ENCODE measurements at places on chromosomes 12 and 14.

DNA sequence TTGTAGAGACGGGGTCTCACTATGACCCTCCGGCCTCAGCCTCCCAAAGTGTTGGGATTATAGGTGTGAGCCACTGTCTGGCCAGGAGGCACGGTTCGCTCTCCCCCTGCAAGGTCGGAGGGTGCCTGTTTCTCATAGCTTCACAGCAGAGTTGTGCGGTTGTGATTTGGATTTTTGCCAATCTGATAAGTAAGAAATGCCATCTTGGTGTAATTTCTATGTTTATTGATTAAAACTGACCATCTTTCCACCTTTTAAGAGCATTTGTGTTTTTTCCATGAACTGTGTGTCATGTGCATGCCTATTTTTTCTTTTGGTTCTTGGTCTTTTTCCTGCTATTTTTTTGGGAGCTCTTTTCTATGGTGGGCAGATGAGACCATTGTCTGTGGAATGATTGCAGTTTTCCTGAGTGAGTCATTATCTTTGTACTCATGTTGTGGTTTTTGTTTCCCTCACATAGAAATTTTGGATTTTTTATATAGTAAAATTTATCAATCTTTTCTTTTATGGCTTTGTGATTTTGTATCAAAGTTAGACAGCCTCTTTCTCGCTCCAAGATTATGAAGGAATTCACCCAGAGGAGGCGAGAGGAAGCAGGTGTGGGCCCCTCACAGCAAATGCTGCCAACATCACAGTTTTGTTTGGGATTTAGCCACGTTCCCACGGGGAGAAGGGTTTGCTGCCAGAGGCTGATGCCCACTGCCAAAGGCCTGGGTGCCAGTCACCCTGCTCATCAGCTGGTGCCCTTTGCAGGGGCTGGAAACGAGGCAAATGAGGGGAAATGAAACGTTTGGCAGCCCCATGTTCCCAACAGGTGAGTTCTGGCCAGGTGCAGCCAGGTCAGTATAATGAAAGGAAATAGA lies 47.2 kb downstream of the RFX4 start:
- DNase-seq: no peak

DNA sequence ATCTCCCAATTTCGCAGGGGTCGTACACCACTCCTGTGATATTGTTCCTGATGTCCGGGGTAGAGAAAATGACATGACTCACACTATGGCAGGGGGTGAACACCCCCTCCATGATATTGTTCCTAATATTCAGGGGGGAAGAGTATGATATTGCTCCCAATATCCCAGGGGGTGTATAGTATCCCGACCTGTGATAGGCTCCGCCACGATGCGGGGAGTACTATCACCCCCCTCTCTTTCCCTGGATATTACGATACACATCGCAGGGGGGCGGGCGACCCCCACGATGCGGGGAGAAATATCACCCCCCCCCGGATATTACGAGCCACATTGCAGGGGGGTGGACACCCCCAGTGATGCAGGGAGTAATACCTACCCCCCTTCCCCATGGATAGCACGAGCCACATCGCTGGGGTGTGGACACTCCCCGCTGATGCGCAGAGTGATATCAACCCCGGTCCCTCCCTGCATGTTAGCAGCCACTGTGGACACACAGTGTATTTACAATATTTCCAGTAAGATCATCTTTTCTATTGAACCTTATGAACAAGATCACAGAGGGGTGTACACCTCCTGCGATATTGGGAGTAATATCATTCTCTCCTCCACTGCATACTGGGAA lies 17.7 kb downstream of the SMIM41 start:
- DNase-seq: no peak

GRCh38 chr12:46165191-46165590 lies 103.7 kb downstream of the SLC38A1 start:
- no peak for DNase-seq

DNA sequence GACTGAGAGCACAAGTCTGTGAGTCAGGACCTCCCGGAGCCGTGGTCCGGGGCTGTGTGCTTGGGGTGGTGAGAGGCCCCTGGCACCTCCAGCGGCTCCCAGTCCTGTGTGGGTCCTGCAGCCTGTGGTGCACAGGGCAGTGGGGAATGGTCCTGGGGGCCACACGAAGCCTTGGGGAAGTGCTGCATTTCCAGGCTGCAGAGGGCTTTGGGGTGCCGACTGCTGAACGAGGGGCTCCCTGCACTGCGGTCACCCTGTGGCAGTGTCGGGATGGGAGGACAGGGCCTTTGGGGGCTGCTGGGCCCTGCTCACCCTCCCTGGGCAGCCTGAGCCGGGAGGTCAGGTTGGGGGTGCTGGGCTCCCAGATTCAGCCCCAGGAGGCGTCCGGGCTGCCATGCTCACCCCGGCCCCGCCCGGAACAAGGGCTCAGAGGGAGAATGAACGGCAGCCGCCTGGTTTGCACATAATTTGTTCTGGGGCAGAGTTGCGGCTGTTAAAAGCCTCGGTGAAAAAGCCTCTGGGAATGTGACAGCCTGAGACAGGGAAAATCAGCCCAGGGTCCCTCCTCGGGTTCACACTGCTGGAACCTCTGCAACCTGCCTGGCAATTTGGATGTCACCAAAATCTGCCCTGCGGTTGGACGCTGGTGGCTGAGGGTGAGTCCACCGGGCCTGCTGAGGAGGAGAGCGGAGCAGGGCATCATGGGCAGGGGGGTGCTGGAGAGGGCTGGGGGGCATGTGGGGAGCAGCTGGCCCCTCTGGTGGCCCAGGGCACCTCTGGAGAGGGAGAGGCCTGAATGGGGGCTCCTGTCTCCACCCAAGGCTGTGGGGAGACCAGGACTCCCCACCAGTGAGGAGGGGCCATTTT lies 109.2 kb downstream of the KIF26A start:
- no peak for DNase-seq

- DNase-seq: no peak
These were observed 6.4 kb downstream of the STX2 start for GRCh38 chr12:130832561-130833209.

DNA sequence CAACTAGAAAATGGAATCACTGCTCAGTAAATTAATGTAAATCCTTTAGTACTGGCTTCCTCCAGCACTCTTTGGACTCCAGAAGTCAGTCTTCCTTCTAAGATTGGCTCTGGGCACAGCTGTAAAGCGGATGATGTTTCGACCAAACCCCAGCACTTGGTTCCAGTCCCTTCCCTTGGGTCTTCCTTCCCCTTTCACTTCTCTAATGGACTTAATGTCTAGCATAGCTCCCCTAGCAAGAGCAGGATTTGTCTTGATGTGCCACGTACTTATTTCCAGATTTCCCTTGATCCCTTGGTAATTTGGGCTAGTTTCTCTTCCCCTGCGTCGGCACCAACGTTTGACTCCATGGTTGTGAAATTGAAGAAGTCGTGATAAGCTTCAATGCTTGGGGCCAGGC lies 28.3 kb downstream of the C12orf75 start:
- no peak for DNase-seq

DNA sequence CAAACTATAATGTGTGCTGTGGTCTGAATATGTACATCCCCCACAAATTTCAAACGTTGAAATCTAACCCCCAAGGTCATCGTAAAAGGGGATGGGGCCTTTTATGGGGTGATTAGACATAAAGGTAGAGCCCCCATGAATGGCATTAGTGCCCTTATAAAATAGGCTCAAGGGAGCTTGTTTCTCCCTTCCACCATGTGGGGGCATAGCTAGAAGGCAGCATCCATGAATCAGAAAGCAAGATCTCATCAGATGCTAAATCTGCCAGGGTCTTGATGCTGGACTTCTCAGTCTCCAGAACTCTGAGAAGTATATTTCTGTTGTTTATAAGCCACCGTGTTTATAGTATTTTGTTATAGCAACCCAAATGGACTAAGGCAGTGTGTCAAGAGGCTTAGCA lies 33.4 kb upstream of the IGF1 start:
- DNase-seq: no peak

DNA sequence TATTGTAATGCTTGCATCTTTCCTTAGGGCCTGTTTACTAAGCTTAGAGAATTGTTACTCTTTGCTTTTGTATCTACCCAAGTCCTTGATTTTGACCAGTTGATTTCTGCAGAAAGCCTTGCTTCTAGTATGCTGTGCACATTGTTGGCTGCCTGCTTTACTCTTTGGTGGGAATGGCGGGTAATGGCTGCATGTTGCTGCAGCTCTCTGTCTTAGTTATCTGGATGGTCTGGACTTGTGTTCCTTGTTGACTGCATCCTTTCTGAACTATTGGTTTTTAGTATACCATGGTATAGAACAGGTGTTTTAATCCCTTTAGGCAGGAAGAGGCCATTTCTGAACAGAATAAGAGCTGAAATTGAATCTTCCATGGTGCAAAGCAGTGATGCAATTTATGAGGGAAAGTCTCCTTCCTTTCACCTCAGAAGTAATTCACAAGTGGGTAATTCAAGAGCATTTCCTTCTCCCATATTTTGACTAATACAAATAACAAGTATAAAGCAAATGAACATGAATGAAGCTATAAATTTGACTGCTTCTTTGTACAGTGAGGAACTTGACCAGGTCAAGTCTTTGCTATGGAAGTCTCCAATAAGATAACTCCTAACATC lies 466.4 kb downstream of the NPAS3 start:
- no peak for DNase-seq

- peak; percentile 9 for DNase-seq
These were observed 839 bp downstream of the FICD start for GRCh38 chr12:108515916-108516315.

DNA sequence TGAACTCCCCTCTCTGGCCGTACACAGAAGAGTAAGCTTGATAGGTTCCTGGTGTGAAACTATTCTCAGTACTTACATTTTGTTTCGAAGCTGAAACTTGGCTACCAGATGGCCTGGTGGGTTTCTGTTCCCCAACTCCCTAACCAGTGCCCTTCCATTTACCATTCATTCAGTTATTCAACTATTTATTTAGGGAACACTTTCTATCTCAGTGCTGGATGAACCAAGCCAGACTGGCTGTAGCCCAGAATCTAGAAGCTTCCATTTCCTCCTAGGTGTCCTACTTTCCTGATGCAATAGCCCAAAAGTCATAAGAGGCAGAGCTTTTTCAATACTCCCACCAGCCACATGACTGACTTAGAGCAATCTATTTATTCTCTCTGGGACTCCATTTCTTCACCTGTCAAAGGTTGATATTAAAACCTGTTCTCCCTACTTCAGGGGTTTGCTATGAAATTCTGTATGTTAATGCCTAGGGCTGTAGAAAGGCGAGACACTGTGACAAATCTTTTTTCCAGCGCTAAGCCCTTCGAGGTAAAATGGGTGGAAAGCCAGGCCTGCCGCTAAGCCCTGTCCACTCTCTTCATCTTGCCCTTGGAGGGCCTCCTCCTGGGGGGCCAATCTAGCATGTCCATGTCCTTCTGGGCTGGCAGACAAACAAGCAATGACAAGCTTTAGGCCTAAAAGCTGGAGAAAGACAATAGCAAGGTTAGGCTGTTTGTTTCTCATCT lies 8.1 kb upstream of the IRF2BPL start:
- DNase-seq: peak; percentile 45

- DNase-seq: no peak
These were observed 151.5 kb upstream of the GSC start for GRCh38 chr14:94921456-94921855.

GRCh38 chr14:68493152-68493911 lies 299.5 kb downstream of the ZFP36L1 start:
- DNase-seq: peak; percentile 42

DNA sequence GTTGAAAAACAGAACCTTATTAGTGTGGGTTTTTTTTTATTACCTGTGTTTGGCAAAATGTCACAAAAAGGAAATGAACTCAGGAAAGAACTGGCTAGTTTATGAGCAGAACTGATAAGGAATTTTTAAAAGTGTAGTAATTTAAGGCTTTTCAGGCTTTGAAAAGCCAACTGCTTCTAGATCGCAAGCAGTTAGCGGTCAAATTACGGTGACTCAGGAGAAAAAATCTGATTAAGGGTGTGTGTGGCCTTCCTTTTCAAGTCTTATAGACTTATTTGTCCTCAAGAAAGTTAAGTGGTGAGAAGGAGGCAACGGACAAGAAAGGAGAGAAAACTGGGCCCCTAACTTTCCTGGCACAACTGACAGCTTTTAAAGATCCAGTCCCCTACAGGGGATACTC lies 33.4 kb downstream of the PDZRN4 start:
- no peak for DNase-seq

DNA sequence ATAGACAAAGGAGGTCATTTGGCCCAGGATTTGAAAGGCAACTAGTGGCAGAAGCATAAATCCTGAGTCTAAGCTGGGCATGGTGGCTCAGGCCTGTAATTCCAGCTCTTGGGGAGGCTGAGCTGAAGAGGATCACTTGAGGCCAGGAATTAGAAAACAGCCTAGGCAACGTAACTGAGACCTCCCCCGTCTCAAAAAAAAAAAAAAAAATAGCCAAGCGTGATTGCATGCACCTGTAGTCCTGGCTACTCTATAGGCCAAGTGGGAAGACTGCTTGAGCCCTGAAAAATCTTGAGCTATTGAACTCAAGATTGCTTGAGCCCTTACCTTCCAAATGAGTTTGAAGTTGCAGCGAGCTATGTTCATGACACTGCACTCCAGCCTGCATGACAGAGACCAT lies 7.8 kb downstream of the GON7 start:
- no peak for DNase-seq

DNA sequence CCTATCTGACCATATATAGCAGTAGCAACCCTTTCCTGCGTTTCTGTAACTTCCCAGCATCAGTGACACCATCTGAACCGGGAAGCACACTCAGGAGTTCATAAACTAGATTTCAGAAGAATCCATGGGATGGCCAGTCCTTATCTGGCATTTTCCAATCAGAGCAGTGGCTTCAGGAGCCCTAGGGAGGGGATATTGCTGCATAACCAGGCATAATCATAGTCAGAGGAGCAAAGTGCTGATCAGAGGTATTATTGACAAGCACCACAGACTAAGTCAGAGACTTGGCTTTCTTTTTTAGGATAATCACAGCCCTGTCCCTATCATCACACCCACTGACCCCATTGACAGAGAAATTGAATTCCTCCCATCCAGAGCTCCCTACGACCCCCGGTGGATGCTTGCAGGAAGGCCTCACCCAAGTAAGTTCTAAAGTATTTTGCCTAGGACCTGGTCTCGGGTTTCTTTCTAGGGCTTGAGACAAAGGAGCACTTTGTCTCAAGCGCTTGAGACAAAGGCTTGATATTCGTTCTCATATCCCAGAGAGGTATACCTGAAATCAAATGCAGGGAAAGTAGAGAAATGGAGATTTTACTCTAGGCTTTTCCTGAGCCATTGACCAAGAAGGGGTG lies 55.1 kb downstream of the FOXN4 start:
- no peak for DNase-seq
